ENCODE measurements at places on chromosomes 7 and 10. TPM values are rescaled to one million over a fixed set of nuclear protein-coding genes. Genes with fewer than 3 reads are reported as not detected.

CPA2 gene
- total RNA-seq = 0.75 TPM

GNAT3 gene
- not detected for total RNA-seq

CUBN gene
- 0.67 TPM for total RNA-seq

GALNT17 gene
- 3.1 TPM for total RNA-seq

EIF3A gene
- total RNA-seq = 204 TPM

LIPN gene
- not detected for total RNA-seq

KIN gene
- total RNA-seq = 14.7 TPM

OR6B1 gene
- total RNA-seq = not detected
